Activated CD4-positive, alpha-beta T cell treated with anti-CD3 and anti-CD28 coated beads for 48 hours (primary cell): ENCODE measurements at places on chromosomes 4 and X.

DNA sequence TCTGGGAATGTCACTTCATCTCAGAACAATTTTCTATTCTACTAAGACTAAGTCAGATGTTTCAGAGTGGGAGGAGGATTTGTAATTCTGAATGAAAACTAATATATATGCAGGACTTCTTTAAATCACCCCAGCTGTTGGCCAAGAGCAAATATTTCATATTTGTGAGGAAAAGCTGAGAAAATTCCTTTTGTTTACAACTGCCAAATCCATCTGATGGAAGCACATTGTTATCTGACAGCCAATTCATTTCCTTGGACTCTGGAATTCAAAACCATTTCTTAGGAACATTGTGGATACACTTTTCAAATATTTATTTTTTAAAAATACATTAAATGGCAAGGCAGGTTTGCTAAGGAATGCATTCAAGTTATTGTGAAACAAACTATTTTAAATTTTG is 8.0 kb downstream of the SLIT2 start:
- no peak for DNase-seq

DNA sequence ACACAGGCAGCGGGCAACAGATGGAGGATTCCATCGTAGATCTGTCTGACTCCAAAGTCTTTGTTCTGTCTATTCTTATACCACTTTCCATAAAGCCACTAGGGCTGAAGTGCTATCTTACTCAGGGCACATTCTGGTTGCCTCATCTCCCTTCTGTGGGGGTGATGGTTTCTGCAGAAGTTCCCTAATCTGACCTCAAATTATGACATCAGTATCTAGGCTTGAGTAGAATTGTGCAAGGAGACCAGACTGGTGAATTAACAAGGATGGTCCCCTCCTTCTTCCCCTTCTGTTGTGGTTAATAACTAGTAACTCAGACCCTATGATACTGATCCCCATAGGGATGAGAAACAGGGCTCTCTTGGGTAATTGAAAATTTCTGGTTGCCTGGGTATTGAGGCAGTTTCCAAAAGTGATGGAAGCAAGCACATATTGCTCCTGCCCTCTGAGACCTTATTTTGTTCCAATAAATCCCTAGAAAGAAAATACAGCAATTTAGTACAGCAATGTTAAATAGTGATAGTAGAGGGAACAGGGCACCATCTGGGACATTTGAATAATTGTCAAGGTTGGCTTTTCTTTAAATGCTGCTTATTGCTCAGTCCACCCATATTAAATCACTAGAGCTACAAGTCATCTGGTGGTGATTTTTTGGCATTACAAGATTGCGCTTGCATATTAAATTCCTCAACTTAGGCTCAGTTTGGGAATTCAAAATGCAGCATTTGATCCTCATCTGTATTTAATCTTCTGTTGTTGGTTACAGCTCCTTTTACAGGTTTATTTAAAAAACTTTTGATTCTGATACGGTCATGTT is 57.3 kb upstream of the AP1S2 start:
- peak; percentile 4 for DNase-seq

- no peak for DNase-seq
Observed at GRCh38 chr4:6316461-6317003, 46.9 kb downstream of the WFS1 start.

DNA sequence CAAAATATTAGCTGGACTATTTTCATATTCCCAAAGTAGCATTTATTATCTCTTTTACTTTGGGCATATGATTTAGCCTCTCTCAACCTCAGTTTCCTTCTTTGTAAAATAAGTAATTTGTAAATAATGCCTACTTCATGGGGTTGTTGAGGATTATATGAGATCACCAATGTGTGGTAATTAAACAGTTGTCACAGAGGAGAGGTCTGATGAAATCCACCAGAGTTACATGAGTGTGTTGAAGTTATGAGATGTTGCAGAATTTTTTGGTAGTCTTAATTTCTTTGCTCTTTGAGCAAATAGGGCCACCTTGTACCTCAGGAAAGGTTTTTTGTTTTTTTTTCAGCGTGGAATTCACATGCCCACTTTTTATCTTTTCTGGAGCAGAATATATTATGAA is 1.4 kb downstream of the COX7B start:
- no peak for DNase-seq

GRCh38 chrX:139246295-139246694 is 284.2 kb upstream of the F9 start:
- no peak for DNase-seq
